ENCODE measurements at places on chromosomes 2 and 18.

DNA sequence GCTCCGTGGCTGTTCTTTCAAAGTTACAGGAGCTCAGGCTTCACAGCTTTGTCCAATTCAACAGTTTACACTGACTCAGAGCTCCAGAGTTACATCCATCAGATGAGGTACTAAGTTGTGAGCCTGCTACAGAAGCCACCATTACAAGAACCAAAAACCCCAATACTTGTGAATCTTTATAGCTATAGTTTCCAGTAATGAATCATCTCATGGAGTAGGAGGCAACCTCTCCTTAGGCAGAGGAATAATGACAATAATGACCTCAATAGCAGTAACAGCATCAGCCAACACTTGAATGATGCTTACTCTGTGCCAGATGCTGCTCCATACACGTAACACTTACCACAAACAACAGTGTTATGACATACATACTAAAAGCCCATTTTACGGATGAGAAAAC, 3.6 kb downstream of the ZC3H8 start:
- no peak for DNase-seq

DNA sequence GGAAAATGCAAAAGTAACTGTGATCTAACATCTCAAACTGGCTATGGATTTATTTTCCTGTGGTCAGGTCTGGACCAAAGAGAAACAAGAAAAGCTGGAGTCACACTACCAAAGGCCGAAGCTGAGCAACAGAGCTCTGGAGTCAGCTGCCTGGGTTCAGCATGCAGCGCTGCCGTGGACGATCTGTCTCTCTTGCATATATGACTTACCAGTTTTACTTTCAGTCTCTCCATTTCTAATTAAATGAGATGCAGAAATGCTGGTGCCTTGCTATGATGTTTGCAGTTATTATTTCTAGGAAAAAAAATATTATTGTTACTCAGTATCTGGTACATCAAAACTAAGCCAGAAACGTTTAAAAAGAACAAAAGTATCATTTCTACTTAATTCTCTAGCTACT, 813.2 kb downstream of the RNF144A start:
- no peak for DNase-seq

- no peak for DNase-seq
Measured at GRCh38 chr18:23228102-23229061, 93.1 kb downstream of the CABLES1 start.

DNA sequence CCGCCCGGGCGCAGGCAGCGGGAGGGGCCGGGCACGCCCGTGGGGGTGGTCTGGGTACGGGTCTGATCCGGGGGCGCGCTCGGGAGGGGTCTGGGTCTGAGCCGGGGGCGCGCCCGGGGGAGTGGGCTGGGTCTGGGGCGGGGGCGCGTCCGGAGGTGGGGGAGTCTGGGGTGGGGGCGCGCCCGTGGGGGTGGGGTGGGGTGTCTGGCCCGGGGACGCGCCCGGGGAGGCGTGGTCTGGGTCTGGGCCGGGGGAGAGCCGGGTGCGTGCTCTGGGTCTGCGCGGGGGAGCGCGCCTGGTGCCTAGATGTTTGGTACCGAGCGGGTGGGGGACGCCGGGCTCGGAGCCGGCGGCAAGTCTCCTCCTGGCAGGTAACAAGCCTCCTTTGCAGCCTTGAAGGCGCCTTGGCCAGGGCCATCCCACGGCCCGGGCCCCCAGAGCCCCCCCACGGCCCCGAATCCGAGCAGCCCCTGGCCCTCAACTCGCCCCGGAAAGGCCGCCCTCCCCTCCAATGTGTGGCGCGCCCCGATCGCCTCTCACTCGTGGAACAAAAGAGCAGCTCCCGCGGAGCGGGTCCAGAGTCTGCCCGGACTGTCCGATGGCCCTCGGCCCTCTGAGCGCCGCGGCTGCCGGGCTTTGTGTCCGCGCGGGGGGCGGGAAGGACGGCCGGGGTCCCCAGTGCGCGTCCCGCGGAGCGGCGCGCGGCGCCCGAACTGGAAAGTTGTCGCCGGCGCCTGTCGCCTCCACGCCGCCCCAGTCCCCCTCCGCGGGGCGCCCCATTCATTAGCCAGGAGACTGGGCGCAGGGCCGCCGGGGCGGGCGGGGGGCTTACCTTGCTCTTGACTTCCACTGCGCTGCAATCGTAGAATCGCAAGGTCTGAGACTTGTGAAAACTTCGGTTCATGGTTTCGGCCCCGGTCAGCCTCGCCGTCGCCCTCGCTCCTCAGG, 595 bp downstream of the PARD6G start:
- DNase-seq = peak; percentile 51

DNA sequence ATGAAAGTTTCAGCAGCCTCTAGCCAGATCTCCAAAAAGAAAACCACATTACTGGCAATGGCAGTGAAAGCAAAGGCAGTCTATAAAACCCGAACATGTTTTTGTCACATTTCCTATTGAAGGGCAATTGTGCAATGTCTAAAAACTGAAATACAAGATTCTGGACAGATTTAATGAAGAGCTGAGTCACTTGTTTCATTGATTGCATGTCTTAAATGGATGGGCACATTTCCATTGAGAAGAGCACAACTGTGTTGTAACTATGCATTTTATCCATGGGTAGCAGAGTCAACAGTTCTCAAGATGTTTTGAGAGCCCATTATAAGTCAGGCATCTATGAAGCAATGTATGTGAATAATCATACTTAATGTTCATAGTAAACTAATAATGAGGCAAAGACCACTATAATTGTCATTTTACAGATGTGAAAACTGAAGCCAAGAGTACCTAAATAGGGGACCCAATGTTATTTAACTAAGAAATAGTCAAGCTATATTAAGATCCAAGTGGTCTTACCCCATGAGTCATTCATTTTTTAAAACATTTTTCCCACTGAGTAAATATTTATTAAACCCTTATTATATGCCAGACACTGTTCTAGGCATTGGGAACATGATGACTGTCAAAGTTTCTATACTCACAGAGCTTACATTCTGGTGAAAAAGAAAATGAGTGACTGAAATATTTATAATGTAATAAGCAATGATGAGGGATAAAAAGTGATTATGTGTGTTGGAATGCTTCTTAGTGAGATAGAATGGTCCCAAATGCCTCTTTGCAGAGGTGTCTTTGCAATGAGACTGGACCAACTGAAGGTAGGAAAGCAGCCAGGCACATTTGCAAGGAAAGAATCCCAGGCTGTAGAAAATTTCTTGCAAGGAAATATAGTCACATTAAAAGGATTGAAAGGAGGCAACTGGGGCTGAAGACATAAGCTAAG, 818.9 kb upstream of the ACVR2A start:
- no peak for DNase-seq

- no peak for DNase-seq
Measured at GRCh38 chr2:109331896-109332848, 203.2 kb downstream of the SH3RF3 start.

GRCh38 chr18:59655676-59656075, 41.5 kb downstream of the CCBE1 start:
- no peak for DNase-seq

Data from renal pelvis (tissue), 12 donors.